ENCODE measurements at places on chromosomes 4 and X.

- no peak for DNase-seq
These were observed 61.6 kb upstream of the TEX13A start for GRCh38 chrX:105282077-105282476.

DNA sequence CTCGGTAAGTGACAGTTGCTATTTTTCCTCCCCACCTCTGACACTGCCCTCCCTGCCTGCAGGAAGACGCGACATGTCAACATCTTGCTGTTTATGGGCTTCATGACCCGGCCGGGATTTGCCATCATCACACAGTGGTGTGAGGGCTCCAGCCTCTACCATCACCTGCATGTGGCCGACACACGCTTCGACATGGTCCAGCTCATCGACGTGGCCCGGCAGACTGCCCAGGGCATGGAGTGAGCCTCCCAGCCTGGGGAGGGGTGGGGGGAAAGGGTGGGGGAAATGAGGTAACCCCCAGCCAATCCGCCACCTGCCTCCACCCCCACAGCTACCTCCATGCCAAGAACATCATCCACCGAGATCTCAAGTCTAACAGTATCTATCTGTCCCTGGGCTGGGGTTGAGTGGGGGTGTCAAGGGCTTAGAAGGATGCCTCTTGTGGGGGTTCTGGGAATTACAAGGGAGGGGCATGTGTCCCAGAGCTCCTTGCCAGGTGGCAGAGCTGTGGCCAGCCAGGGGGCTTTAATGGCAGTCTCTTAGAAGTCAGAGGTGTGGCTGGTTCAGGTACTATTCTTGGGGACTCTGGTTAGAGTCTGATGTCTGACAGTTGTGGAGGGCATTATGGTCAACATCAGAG, 7.8 kb downstream of the ARAF start:
- no peak for DNase-seq

- DNase-seq: no peak
These were observed 49.8 kb downstream of the PARM1 start for GRCh38 chr4:74982546-74983252.

DNA sequence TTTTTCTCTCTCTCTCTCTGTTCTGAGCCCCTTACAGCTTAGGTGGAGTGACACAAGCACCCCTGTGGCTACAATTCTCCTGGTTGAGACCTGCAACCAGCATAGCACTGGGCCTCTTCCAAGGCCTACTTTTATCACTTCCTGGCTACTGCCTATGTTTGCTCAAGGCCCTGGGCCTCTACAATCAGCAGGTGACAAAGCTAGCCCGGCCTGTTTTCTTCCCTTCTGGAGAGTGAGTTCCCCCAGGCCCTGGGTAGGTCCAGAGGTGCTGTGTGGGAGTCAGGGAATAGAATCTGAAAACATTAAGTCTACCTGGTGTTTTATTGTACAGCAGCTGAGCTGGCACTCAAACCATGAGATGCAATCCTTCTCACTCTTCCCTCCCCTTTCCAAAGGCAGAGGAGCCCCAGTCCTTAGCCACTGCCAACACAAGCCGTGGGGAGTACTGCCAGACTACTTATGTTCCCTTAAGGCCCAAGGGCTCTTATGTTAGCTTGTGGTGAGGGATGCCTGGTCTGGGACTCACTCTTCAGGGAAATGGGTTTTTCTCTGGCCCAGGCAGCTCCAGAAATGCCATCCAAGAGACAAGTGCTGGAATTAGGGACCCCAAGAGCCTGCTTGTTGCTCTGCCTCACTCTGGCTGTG, 23.8 kb upstream of the MAGEC3 start:
- no peak for DNase-seq

DNA sequence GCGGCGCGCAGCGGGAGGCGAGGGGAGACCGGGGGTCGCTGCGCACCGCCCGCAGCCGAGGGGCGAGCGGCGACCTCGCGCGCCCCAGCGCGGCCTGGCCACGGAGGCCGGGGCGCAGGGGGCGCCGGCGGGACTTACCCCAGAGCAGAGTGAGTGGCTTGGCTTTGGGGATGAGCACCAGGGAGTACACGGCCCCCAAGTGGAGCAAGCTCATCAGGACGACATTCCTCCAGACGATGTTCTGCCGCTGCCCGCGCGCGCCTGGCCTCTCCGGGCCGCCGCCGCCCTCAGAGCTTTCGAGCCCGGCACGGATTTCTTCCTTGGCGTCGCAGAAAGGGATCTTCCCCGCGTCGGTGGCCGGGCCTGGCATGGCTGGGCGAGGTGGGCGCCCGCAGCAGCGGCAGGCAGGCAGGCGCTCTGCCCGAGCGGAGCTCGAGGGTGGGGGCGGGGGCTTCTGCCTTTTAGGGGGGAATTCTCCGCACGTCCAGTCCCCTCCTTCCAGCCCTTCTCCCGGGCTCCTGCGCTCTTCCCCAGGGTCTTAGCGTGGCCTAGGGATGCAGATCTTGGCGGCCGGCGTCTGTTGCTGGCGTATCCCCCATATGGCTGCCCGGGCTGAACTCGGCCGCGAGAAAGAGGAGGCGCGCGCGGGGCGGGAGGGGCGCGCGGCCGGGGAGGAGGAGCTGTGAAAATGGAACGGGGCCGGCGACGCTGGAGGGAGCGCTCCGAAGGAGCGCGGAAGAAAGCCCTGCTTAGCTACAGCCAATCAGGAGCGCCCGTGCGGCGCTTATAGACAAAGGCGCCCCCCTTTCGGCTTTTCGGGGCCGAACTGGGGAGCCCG, at the start of gene SCD5:
TSS of gene SCD5 (minus strand) at position 629 of the 838 bp plus-strand sequence. CDS start at position 370, 259 bp downstream.
- DNase-seq: peak; percentile 37

- no peak for DNase-seq
These were observed 6.1 kb upstream of the USP11 start for GRCh38 chrX:47226531-47227333.

- no peak for DNase-seq
These were observed 915.5 kb upstream of the EPHA5 start for GRCh38 chr4:66585767-66586166.

- no peak for DNase-seq
These were observed 1.1 kb downstream of the AFF2 start for GRCh38 chrX:148501386-148502066.

DNA sequence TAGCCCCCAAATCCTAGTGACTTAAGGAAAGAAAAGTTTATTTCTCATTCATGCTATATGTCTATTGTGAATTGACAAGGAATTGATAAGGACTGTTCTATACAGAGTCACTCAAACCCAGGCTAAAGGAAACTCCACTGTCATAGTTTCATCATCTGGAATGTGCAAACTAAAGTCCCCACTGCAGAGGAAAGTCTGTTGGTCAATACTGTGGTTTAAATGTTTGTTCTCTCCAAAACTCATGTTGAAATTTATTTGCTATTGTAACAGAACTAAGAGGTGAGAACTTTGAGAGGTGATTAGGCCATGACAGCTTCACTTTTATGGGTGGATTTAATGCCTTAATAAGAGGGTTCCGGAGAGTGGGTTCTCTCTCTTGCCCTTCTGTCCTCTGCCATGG, 149.6 kb downstream of the COX18 start:
- DNase-seq: no peak

DNA sequence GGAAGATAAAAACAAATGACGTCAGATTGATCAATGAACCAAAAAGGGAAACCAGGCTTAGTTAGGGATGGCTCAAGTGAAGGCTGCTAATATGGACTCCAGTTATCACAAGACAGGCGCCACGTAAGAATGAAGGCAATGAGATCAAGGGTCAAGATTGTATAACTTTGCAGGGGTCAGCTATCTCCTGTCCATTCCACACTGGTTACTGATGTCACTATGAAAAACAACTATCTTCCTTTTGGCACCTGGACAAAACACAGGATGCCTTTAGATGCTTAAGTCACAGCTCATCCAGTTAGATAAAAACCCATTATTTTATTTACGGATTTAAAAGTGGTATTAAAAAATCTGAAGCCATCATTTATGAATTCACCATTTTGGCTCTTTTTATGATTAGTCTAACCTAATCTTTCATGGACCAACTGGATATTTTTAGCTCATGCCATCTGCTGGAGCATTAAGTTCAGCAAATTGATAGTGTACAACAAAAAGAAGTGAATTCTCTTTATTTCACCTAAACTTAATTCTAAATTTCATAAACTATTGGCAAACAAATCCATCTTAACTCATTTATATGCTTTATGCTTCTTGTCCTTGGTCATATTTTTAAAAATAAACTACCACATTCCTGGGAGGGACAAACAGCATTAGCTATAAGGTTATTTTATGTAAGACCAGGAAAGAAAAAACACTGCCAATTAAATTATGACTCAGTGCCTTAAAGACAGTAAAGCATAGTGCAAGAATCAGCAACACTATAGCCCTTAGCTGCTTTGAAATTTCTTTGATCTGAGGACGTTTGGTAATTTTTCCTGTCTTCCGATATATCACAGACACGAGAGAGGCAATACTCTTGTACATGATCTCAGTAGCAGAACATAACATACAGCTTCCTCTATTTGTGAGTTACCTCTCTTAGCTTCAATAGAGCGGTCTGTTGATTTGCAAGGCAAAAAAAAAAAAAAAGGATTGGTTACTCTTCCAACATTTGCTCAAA, 27.0 kb downstream of the DHX15 start:
- no peak for DNase-seq

- DNase-seq: no peak
These were observed 70.3 kb downstream of the ANXA10 start for GRCh38 chr4:168162604-168163003.

DNA sequence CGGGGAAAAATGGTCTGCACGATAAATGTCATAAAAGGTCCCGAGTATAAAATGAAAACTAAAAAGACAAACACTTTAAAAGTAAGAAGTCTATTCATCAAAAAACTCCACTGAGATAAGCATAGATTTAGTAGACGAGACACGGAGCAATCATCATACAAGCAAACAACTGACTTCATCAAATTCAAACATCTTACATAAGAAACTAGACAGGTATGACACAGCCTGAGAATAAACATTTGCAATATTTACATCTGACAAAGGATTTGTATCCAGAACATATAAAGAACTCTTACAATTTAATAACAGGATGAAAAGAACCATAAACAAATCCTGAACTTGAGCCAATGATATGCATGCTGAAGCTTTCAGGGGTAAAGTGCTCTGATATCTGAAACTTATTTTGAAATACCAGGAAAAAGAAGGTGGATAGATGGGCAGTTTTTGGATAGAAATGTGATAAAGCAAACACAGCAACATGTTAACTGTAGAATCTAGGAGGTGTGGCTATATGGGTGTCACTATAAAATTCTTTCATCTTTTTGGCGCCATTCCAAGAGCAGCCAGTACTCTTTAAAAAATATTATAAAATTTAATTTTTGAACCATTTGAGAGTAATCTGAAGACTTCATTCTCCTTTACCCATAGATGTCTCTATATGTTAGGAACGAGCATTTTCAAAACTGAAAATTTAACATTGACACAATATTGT, 12.0 kb downstream of the MPP1 start:
- DNase-seq: no peak

DNA sequence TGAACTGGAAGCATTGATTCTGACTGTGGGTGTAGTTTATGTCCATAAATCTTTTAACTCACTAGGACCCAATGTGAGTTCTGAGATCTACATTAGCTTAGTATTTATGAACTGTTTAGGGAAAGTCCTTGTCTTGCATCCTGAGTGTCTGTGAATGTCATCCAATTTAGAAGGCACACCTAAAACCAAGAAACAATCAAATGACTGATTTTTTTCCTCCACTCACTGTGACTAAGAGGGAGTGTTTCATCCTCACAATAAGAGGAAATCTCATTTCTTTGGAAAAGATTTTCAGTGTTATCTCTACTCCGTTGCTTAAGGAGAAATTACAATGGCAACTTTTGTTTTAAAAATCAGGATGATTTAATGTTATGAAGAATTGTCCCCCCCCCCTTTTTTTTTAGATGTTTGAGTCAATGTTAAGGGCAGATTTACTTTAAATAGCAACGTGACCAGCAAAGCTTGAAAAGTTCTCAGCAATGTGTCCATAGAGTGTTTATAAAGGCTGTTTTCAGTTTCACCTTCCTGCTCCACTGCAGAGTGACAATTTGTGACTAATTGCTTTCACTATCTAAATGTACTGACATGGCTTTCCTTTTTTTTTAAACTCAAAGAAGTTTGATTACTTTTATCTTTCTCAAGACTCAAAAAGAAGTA, 173.0 kb downstream of the SPCS3 start:
- DNase-seq: no peak

GRCh38 chrX:102846544-102847236, 90.4 kb upstream of the RAB40AL start:
- no peak for DNase-seq

- DNase-seq: no peak
These were observed 88.2 kb downstream of the ADGRA3 start for GRCh38 chr4:22427675-22428074.

DNA sequence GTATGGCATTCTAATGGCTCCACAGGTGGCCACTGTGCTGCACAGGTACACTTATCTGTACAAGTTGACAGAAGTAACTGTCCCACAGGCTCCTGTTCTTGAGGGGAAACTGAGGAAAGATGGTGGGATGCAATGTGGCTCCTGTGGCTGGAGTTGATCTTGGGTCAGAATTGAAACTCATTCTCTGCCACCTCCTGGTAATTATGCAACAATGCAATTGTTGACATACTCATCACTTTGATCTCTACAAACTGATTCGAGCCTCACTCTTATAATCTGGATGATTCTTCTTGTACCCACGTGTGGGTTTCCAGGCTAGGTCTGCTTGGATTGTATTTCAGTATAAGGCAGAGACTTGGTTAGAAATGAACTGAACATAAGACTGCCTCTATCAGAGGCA, 148.8 kb downstream of the CCNG2 start:
- DNase-seq: no peak

GRCh38 chr4:85823295-85823694, 348.3 kb downstream of the ARHGAP24 start:
- no peak for DNase-seq

GRCh38 chr4:175784986-175785525, 27.0 kb downstream of the GPM6A start:
- DNase-seq: no peak

DNA sequence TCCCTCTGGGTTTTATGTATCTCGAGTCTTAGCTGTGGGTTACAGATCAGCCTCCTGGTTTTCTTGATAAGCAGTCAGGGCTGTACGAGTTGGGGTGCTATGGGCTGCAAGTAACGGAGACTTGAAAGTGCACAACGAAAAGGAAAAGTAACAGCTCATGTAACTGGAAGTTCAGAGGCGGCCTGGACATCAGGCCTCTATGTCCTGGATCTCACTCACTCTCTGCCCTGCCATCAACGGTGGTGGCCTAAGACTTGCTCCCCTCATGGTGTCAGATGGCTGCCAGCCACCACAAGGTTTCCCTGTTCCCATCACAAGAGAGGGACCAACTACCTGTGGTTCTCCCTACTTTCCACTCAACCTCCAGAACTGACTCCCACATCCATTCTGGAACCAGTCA, 4.8 kb downstream of the PPP2R2C start:
- no peak for DNase-seq

DNA sequence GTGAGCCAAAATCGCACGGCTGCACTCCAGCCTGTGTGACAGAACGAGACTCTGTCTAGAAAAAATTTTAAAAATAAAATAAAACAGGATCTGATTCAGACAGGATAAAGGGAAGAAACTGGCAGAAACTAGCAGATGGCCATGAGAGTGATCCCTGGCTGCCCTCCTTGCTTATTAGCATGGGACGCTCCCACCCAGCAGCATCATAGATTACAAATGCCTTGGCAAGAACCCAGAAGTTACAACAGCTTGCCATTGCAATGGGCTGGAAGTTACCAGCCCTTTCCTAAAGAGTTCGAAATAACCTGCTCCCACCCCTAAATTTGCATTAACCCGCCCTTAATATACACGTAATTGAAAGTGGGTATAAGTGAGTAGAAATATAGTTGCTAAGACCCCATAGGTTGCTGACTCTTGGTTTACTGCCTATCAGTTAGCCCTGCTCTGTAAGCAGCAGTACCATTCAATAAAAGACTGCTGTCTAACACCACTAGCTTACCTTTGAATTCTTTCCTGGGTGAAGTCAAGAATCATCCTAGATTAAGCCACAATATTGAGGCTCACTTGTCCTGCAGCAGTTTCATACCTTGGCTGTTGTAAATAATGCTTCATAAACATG, 9.1 kb upstream of the XAGE2 start:
- no peak for DNase-seq
